Right ventricle myocardium inferior (tissue), 1 donor: ENCODE measurements at places on chromosomes 3 and 15. TPM values are rescaled to one million over a fixed set of nuclear protein-coding genes. Genes with fewer than 3 reads are reported as not detected.

- DNase-seq = peak; percentile 33
Observed at GRCh38 chr3:10396083-10396482, 75.2 kb upstream of the SEC13 start.

- DNase-seq = no peak
Observed at GRCh38 chr3:16633948-16634347, 28.7 kb upstream of the DAZL start.

GRCh38 chr3:13235897-13236296 is 162.7 kb upstream of the IQSEC1 start:
- no peak for DNase-seq

DNA sequence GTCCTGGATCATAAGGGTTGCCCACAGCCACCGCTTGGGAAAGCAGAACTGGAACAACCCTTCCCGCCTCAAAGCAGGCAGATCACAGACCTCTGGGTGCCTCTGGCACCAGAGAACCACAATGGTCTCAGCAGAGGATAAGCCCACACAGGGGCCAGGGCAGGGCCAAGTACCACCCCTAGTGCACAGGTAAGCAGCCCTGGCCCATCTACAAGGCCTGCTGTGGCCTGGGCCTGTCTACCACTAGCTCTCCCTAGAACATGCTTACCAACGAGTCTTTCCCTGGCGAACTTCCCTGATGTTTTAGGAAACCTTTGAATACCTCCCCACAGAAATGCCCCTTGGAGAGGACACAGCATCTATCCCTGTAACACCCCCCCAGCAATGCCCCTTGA is 28.3 kb downstream of the TNK2 start:
- no peak for DNase-seq

DNA sequence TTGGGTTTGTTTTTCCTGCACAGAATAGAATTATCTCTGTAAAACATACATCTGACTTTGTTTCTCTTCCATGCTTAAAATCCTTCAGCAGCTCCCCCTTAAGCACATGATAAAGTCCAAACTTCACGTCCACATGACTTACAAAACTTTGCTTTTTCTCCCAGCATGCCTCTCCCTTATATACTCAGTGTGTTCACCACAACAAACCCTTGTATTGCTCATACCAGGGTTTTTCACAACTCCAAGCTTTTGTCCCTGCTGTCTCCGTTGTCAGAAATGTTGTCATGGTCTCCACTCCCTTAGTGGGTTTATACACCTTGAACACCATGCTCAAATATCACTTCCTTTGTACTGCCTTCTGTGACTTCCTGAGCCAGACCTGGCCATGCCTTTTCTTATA is 91.1 kb upstream of the MITF start:
- no peak for DNase-seq

DNA sequence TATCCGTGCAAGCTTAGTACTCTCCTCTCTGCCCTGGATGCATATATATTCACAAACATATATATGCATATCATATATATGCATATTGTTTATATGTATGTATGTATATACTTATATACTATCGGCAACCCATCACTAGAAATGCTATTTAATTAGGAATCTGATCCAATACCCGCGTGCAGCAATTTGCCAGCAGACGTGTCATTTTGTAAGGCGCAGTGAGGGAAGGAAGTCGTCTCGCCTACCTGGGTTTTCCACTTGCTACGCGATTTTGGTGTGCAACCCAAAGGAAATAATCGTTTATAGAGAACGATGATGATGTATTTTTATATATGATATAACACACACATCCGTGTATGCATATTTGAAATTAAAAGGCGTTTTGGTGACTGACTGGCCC is 5.6 kb upstream of the FEZF2 start:
- no peak for DNase-seq

GRCh38 chr3:23439080-23439479 is 236.0 kb downstream of the UBE2E2 start:
- no peak for DNase-seq

GRCh38 chr15:75902129-75902557 is 1.5 kb upstream of the FBXO22 start:
- DNase-seq = no peak

GRCh38 chr3:217099-217813 is 20.7 kb downstream of the CHL1 start:
- DNase-seq = no peak

GRCh38 chr3:11134794-11135193 is 19.5 kb upstream of the HRH1 start:
- no peak for DNase-seq

GRCh38 chr3:87719060-87719459 is 339.7 kb downstream of the CGGBP1 start:
- no peak for DNase-seq

DNA sequence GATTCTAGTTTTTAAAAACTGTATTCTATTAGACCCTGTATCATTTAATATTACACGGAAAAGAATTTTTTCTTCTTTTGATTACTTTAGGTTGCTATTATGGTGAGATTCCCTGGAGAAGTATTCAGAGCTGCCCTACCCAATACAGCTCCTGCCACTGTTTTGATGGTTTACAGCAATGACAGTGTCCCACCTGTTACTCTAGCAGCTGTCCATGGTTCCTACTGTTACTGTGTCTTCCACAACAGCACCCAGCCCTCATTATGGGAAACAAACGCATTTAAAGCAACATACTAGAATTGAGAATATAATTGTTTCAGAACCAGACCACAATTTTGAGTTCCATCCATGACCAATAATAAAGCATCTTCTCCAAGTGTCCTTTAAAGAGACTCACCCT is 450.7 kb downstream of the SHQ1 start:
- DNase-seq = no peak

DNA sequence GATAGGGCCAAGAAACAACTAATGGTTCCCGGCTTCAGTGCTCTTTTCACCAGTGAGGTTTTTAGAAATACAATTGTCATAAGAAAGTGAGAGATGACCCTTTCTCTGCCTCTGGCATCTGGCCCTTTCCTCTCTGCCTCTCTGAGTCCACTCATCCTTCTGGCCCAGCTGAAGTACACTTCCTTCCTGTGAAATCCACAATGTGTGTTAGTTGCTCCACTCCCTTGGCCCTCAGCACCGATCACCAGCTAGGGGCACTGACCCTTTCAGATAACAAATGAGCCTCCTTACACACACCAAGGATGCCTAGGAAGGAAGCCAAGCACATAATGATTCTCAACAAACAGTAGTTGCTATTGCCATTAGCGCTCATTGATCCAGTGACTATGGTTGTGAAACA is 2.9 kb upstream of the CAV3 start:
- DNase-seq = no peak

DNA sequence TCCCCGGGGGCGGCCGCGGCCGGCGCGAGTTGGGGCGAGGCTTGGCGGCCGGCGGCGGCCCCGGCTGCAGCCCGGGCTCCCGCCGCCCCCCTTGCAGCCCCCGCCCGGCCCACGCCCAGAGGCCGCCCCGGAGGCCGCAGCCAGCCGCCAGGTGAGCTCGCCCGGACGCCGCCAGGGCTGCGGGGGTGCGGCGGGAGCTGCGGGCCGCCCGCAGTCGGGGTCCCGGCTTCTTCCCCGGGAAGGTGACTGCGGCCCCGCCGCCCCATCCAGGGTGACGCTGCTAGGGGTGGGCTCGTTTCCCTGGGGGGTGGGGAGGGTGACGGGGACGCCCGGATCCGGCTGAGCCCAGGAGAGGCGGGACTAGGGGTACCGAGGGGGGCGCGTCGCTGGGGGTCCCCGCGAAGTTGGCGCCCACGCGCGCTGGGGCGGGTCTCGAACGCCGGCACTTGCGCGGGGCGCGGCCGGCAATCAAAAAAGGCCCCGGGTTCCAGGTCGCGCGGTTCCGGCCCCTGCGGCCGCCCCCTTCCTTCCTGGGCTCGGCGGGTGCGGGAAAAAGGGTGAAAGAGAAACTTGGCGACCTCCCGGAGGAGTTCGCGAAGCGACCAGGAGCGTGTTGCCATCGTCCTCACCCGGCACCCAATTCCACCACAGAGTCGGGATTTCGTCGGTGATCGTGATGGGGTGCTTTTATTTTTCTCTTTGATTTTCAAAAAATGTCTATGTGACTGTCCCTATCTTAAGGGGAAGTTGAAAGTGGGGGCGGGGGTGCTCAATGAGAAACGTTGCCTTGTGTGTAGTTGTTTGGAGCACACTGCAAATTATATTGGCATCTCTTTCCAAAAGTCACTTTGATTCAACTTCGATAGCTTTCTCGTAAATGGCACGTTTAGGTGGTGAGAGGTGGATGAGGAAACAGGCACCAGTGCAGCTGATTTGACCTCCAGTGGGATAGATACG is 619 bp downstream of the ATXN7 start:
- peak; percentile 70 for DNase-seq

GRCh38 chr3:38549486-38549885 is 53.3 kb downstream of the EXOG start:
- peak; percentile 45 for DNase-seq

DNA sequence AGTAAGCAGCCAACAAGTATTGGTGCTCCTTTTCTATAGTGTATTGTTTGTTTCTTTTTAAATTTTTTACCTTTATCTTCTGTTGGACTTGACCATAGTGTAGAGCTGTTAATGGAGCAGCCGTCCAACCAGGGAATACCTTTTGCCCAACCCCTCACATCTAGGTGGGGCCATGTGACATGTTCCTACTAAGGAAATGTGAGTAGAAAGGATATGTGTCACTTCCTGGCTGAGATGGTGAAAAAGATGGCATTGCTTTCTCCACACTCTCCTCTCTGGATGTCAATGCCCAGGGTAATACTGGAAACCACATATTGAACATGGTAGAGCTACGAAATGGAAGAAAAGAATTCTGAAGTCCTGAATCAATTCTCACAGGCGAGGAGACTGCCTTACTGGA is 218.8 kb downstream of the TBL1XR1 start:
- DNase-seq = no peak

The GXYLT2 gene
- total RNA-seq = 9.8 TPM

The TRPM1 gene
- total RNA-seq = not detected

The SH3GL3 gene
- not detected for total RNA-seq

The ISLR2 gene
- 1.3 TPM for total RNA-seq

The COL6A6 gene
- total RNA-seq = 2.2 TPM

The GNAT1 gene
- total RNA-seq = not detected

The STAB1 gene
- total RNA-seq = 88.1 TPM

The GOLGA6L4 gene
- total RNA-seq = 0.57 TPM
